ENCODE measurements at places on chromosomes 5 and 9.

- peak overlapping the region; percentile 89 for H3K4me3 ChIP-seq
- peaks cover 3% of the 10 kb centered on the region for H3K36me3 ChIP-seq
- H3K4me1 ChIP-seq: peaks cover 52% of the 10 kb centered on the region
- no peak for DNase-seq
- H3K27me3 ChIP-seq: no peaks in the 10 kb centered on the region
- H3K27ac ChIP-seq: peak overlapping the region; percentile 90
Measured at GRCh38 chr9:120712539-120713031, 1.7 kb downstream of the MEGF9 start.

- DNase-seq: no peak
- no peaks in the 10 kb centered on the region for H3K27me3 ChIP-seq
- H3K27ac ChIP-seq: no peak overlapping the region
- no peak overlapping the region for H3K4me3 ChIP-seq
Measured at GRCh38 chr5:1088031-1088430, 23.8 kb downstream of the SLC12A7 start.

GRCh38 chr5:77774981-77775789 is 954 bp downstream of the TBCA start:
- no peak for DNase-seq
- H3K27ac ChIP-seq: peak overlapping the region; percentile 98
- peaks cover under 1% of the 10 kb centered on the region for H3K27me3 ChIP-seq
- H3K4me1 ChIP-seq: peaks cover 50% of the 10 kb centered on the region

- peaks cover 74% of the 10 kb centered on the region for H3K4me1 ChIP-seq
- peak overlapping the region; percentile 75 for H3K4me3 ChIP-seq
- peaks cover 20% of the 10 kb centered on the region for H3K36me3 ChIP-seq
- DNase-seq: peak; percentile 89
- H3K27ac ChIP-seq: peak overlapping the region; percentile 96
- H3K27me3 ChIP-seq: no peaks in the 10 kb centered on the region
Measured at GRCh38 chr9:127783111-127784008, 2.5 kb upstream of the CDK9 start.

DNA sequence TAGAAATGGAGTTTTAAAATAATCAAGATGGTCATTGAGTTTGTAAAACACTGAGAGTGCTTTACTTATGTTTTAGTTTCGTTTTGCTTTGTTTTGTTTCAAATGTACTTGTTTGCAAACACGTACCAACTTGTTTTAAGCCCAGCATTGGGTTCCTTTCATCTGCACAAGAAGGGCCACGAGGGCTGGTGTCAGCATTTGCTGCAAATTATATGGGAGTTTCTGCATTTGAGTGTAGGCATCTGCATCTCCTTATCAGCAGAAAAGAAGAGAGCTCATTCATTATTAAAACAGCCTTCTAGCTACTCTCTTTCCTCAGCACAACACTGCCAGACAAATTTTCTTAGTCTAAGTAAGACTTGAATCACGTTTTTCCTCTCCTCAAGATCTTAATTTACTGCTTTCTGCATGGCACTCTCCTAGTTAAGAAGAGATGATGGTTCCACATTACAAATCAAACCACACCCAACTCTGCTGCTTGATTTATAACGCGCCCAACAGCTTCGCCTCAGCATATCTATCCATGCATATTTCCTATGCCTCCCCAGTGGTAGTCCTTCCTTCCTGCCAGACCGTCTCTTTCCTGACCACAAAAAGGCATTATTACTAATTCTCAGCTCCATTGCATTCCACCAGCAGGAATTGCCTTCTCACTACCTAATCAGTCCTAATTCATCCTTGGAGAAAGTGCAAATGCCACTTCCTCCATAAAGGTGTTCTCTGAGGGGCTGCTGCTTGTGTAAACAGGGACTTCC is 95.2 kb upstream of the CAST start:
- H3K27me3 ChIP-seq: peaks cover 7% of the 10 kb centered on the region
- no peaks in the 10 kb centered on the region for H3K36me3 ChIP-seq
- DNase-seq: no peak
- peaks cover 14% of the 10 kb centered on the region for H3K4me1 ChIP-seq

- H3K36me3 ChIP-seq: no peaks in the 10 kb centered on the region
- H3K27me3 ChIP-seq: peaks cover 7% of the 10 kb centered on the region
- H3K27ac ChIP-seq: no peak overlapping the region
- H3K4me3 ChIP-seq: no peak overlapping the region
Measured at GRCh38 chr9:87812375-87813118, 70.1 kb upstream of the SPATA31E1 start.

DNA sequence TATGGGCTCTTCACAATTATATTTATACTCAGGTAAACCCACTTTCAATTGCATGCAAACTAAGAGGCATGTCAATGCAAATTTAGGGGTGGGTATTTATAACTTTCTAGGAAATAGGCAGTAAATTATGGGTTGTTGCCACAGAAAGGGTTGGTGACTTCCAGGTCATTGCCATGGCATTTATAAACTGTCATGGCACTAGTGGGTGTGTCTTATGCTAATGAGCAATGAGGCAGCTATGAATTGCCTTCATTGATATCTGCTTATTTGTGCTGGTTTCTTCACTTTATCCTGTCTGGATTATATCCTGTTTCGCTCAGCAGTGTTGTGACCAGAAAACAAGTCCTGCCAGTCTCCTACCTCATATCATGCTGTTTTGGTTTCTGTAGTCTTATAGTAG is 597.3 kb upstream of the DAB2 start:
- no peaks in the 10 kb centered on the region for H3K36me3 ChIP-seq
- H3K4me1 ChIP-seq: no peaks in the 10 kb centered on the region
- no peak overlapping the region for H3K4me3 ChIP-seq
- H3K27me3 ChIP-seq: peaks cover 3% of the 10 kb centered on the region
- no peak for DNase-seq

- peaks cover 30% of the 10 kb centered on the region for H3K27me3 ChIP-seq
- H3K4me1 ChIP-seq: no peaks in the 10 kb centered on the region
- DNase-seq: peak; percentile 17
- no peaks in the 10 kb centered on the region for H3K36me3 ChIP-seq
- H3K27ac ChIP-seq: no peak overlapping the region
Measured at GRCh38 chr9:135486267-135487065, 6.9 kb downstream of the PPP1R26 start.

- no peak overlapping the region for H3K27ac ChIP-seq
- peaks cover 5% of the 10 kb centered on the region for H3K27me3 ChIP-seq
- DNase-seq: no peak
Measured at GRCh38 chr9:6564360-6564759, 81.2 kb downstream of the GLDC start.

DNA sequence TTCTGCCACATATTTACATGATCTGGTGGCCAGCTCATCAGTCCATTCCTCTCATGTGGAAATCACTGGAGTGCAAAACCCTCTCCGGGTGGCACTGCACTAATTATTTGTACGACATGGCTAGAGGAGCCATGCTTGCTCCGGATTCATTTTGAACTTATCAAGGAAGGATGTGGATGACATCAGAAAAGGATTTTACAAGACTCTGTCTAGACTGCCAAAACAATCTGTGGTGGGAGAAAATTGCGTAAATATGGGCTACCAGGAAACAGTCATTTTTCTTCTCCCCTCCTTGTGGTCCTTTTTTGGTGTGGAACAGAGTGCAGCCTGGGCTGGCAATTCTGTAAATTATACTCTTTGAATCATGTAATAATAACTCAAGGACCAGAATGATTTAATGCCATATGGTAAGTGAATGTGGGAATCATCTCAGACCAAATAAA is 123.4 kb upstream of the IFNE start:
- peaks cover 9% of the 10 kb centered on the region for H3K4me1 ChIP-seq
- H3K36me3 ChIP-seq: no peaks in the 10 kb centered on the region
- no peak for DNase-seq
- peaks cover 17% of the 10 kb centered on the region for H3K27me3 ChIP-seq
- no peak overlapping the region for H3K27ac ChIP-seq

GRCh38 chr9:91465420-91465819 is 41.8 kb upstream of the NFIL3 start:
- no peak for DNase-seq
- H3K36me3 ChIP-seq: no peaks in the 10 kb centered on the region
- H3K4me3 ChIP-seq: no peak overlapping the region
- no peak overlapping the region for H3K27ac ChIP-seq
- H3K4me1 ChIP-seq: no peaks in the 10 kb centered on the region

DNA sequence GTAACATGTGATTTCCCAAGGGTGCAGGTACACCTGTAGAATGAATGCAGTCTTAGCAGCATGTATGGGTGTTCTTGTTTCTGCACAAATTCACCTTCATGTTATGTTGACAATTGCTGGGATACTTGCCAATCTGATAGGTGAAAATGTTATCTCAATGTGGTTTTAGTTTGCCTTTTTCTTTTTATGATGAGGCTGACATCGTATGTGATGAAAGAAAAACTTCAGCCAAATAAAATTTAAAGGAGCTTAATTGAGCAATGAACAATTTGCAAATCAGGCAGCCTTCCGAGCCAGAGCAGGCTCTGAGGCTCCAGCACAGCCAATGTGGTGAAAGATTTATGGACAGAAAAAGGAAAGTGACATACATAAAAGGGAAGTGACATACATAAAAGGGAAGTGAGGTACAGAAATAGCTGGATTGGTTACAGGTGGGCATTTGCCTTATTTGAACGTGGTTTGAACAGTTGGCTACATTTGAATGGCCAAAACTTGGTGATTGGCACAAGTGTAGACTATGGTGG is 10.5 kb downstream of the TAL2 start:
- no peak for DNase-seq
- H3K27me3 ChIP-seq: peaks cover 4% of the 10 kb centered on the region
- no peak overlapping the region for H3K27ac ChIP-seq

- no peak overlapping the region for H3K27ac ChIP-seq
- H3K4me3 ChIP-seq: no peak overlapping the region
- no peaks in the 10 kb centered on the region for H3K36me3 ChIP-seq
- no peaks in the 10 kb centered on the region for H3K27me3 ChIP-seq
- H3K4me1 ChIP-seq: peaks cover 6% of the 10 kb centered on the region
Measured at GRCh38 chr5:79413112-79413511, 100.8 kb downstream of the HOMER1 start.

DNA sequence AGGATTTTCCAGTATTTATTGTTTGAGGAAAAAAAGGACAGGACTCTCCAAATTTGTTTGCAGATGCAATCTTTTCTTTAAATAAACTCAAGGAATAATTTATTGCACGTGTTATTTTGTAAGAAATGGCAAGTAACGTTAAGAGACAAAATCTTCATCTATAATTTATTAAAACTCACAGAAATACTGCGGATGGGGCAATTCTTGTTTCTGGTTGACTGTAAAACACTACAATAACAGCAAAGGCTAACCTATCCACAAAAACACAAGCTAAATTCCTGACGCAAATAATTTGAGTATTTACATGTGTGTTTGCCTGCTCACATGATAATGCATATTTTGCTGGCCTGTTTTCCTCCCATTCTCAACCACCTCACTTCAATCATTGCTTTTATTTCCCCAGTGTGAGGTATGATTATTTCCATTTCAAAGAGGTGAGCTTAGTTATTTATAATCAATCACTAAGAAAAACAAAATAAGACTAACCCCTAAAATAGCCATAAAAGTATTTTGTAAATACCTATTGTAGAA is 619.4 kb downstream of the PDE4D start:
- no peak overlapping the region for H3K27ac ChIP-seq
- no peaks in the 10 kb centered on the region for H3K36me3 ChIP-seq
- H3K27me3 ChIP-seq: peaks cover 17% of the 10 kb centered on the region
- no peak overlapping the region for H3K4me3 ChIP-seq
- no peak for DNase-seq

DNA sequence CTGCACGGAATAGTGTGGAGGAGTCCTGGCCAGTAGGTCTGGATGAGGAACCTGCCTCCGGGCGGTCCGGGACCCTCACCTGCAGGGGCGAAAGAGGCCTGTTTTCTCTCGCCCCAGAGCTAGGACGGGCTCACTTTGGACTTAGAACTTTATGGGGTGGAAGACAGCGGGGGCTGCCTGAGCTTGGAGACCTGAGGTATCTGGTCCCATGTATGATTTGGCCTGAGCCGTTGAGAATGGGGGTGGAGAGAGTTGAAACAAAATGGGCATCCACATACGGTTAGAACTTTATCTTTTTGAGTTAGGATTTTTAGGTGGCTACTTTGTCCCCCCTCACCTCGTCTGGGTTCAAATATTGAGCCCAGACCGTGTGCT is 681 bp upstream of the ETF1 start:
- H3K27me3 ChIP-seq: no peaks in the 10 kb centered on the region
- H3K4me1 ChIP-seq: peaks cover 62% of the 10 kb centered on the region
- peak overlapping the region; percentile 100 for H3K27ac ChIP-seq

GRCh38 chr9:124410321-124410913 is 4.8 kb downstream of the PSMB7 start:
- no peak overlapping the region for H3K4me3 ChIP-seq
- H3K27me3 ChIP-seq: no peaks in the 10 kb centered on the region
- peaks cover 26% of the 10 kb centered on the region for H3K4me1 ChIP-seq
- peaks cover 64% of the 10 kb centered on the region for H3K36me3 ChIP-seq
- no peak for DNase-seq

DNA sequence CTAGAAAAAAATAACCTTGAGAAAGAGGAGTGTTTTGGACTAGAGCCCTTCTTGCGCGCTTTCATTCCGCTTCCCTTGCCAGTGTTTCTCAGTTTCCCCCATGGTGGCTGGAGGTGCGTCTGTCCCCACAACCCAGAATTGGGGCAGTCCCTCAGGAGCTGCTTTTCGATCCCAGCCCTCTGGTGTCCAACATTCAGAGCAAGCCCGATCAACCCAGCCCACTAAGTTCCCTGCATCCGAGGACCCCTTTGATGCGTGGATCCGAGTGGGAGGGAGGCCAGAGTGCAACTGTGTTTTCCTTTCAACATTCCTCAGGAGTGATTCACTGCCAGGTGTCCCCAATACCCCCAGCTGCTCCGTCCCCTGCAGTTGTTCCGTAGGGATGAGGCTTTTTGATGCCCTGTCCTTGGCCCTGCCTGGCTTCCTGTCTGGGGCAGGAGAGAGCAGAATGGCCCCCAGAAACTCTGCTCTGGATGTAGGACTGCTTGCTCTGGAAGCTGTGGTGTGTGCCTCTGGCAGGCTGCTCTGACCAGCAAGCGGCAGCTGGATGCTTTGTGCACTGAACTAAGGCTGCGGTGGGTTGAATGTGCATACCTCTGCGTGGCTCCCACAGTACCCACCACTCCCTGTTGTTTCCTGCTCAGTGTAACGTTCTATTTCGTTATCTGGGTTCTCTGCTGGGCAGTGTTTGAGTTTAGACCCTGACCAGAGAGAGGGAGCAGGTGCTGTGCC is 117.5 kb downstream of the BOD1 start:
- H3K27ac ChIP-seq: no peak overlapping the region
- H3K27me3 ChIP-seq: no peaks in the 10 kb centered on the region
- H3K36me3 ChIP-seq: no peaks in the 10 kb centered on the region
- no peak overlapping the region for H3K4me3 ChIP-seq
- DNase-seq: no peak
- no peaks in the 10 kb centered on the region for H3K4me1 ChIP-seq

- no peak overlapping the region for H3K4me3 ChIP-seq
- H3K36me3 ChIP-seq: no peaks in the 10 kb centered on the region
- no peak for DNase-seq
- no peak overlapping the region for H3K27ac ChIP-seq
Measured at GRCh38 chr5:88827997-88828396, 55.0 kb downstream of the MEF2C start.

DNA sequence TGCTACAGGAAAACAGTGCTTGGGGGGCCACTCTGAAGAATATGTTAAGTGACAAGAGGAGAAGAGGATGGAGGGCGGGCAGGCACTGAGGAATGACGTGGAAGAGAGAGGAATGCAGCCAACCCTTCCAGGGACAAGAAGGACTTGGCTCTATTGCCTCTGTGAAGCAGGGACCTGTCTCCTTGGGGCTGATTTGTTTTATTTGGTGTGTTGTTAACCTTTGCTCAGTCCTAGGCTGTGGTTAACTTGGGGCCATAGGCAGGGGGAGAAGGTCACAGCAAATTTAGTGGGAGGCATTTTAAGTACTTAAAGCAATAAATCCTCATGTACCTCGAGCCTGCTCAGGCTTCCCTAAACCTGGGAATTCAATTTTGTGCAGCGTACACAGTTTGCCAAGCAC is 39.9 kb downstream of the KIF4B start:
- H3K27ac ChIP-seq: no peak overlapping the region
- H3K36me3 ChIP-seq: no peaks in the 10 kb centered on the region
- peaks cover 8% of the 10 kb centered on the region for H3K27me3 ChIP-seq
- no peak overlapping the region for H3K4me3 ChIP-seq
- no peak for DNase-seq
- H3K4me1 ChIP-seq: no peaks in the 10 kb centered on the region
